ENCODE measurements at places on chromosomes 4 and X. TPM values are rescaled to one million over a fixed set of nuclear protein-coding genes. Genes with fewer than 3 reads are reported as not detected.

DNA sequence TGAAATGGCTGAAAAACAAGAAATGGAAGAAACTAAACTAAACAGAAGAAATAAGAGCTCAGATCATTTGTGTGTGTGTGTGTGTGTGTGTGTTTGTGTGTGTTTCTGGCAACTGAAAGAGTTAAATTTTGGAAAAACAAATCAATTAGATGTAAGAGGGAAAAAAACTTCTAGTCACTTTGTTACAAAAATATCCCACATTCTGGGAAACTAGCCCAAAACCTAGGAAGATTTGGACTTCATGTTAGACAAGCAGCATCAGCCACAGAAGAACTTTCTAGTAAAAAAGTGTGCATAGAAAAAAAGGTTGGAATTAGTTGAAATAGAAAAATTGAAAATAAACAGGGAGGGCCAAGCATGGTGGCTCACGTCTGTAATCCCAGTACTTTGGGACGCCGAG lies 111.6 kb upstream of the PRKG2 start:
- no peak for DNase-seq

DNA sequence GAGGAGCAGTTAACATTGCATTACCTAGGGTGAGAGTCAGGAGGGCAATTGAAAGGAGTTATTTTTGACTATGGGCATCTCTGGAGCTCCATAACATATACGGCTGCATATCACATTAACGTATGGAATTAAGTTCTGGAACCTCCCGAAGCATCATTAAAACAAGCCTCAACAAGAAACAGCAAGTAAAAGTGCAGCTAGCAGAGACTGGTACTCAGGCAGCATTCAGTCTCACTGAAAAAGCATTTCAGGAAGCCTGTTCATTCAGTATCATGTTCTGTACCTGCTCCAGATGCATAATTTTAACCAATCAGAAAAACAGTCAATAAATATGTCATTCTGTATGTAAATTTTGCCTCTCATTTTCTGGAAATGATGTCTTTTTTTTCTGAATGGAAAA lies 299.6 kb downstream of the EPHA5 start:
- DNase-seq = no peak

DNA sequence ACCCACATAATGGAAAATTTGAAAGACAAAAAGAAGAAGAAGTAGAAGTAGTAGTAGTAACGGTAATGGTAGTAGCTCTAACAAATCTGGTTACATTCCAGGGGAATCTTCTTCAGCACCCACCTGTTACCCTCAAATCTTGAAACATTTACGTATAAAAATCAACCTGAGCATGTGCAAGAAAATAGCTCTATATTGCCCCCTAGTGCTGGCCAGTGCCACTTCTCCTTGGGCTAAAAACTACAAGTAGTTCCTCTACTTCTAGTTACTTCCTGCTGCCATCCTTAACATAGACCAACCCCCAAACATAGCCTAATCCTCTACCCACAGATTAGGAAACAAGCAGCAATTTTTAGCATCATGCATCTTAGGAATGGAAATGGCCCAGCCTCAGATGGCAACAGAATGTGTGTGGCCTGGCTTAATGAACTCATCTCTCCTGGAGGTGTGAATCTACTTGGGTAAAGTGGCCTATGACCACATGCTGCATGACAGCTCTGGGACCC lies 3.1 kb downstream of the PDGFC start:
- peak; percentile 57 for DNase-seq

- no peak for DNase-seq
Observed at GRCh38 chr4:657338-657833, 16.7 kb downstream of the ATP5ME start.

DNA sequence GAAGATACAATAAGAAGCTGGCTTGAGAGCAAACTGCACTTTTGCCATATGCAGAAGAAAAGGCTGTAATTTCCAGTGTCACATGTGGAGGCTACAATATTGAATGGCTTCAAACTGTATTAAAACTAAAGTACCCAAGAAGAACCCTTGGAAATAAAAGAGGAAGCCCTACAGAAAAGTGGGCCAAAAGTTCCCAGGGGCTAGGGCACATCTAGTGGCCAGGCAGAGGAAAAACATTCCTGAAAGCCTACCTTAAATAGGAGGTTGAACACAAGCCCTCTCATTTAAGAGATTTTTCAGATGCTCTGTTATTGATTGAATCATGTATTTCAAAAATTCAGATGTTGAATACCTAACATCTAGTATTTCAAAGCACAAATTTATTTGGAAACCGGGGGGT lies 40.6 kb upstream of the PRDX4 start:
- DNase-seq = no peak

- DNase-seq = no peak
Observed at GRCh38 chr4:6248394-6248793, 21.3 kb upstream of the WFS1 start.

GRCh38 chr4:16168710-16169388 lies 57.4 kb downstream of the TAPT1 start:
- DNase-seq = no peak

DNA sequence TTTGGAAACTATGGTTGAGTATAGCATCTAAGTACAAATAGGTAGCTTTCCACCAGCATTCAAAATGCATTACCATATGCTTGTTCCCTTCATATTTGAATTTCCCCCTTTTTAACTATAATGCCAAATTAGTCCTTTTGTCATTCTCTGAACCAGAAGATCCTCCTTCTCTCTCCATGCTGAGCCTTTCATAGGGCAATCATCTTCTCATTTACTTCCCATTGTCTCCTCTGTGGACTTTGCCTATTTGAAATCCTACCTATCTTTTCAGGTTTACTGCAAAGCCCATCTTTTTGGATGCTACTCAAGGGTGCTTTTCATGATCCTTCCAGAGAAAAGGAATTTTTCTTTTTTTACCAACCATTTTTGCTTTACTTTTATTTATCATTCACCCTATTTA lies 54.7 kb downstream of the DKK2 start:
- no peak for DNase-seq

DNA sequence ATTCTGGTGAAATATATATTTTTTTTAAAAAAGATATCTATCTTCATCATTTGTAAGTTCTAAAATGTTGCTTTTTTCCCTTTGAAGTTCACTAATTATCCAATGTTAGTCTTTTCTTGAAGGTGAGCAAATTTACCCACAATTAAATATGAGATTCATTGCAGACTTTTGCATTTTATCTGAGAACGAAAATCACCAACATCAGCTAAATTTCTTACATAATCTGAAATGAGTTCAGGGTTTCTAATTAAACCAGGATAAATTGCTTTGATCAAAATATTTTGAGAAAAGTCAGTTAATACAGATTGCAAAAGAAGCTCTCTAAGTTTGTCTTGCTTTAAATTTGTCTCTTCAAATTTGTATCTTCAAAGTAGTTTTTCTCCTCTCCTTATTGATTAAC lies 486.4 kb upstream of the FSTL5 start:
- DNase-seq = no peak

DNA sequence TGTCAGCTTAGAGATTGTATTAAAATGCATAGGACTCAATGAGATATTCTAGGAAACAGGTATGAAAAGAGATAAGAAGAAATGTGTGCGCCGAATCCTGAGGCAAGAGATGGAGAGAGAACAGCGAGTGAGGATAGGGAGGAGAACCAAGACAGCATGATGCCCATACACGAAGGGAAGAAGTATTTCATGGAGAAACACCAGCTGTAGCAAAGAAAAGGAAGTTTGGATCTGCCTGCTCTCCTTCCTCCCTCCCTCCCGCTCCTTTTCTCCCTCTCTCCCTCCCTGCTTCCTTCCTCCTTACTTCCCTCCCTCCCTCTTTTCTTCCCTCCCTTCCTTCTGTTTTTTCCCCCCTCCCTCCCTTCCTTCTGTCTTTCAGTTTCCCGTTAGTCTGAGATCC lies 318.6 kb upstream of the TAPT1 start:
- no peak for DNase-seq

- no peak for DNase-seq
Observed at GRCh38 chr4:48706736-48707135, 73.3 kb downstream of the FRYL start.

DNA sequence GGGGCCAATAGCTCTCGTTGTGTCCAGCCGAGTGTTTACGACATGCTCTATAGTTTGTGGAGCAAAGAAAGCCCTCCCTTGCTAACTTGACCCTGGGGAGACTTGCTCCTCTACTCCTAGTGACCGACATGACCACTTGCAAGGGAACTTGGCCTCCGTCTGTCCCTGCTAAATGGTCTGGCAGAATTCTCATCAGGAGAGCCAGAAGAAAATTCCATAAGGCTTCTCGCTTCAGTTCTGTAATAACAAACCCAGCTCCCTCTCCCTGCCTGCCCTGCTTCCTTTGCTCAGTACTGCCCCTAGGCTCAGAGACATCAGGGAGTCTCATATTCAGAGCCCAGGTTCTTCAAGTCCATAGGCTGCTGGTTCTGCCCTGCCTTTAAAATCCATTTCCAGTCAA lies 13.0 kb downstream of the DOCK11 start:
- DNase-seq = no peak

DNA sequence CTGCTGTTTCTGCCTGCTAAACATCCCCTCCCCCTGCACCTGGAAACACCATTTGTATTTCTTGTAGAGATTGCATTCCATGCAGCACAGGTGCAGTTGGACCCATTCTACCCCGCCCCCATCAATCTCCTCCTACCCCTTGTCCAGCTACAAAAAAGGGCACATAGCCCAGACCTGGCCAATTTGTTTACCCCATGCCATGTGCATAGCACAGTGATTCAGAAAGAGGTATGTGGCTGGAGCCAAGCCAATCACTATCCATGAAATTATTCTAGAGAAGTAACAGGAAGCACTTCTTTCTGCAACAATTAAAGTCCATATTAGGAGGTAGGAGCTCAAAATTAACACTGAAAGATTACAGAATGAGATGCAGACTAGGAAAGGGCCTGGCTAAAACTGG lies 20.2 kb upstream of the TMEM184C start:
- peak; percentile 55 for DNase-seq

GRCh38 chrX:83845397-83845796 lies 15.5 kb upstream of the CYLC1 start:
- DNase-seq = no peak

GRCh38 chrX:80808881-80809411 lies 731 bp downstream of the BRWD3 start:
- peak; percentile 7 for DNase-seq

DNA sequence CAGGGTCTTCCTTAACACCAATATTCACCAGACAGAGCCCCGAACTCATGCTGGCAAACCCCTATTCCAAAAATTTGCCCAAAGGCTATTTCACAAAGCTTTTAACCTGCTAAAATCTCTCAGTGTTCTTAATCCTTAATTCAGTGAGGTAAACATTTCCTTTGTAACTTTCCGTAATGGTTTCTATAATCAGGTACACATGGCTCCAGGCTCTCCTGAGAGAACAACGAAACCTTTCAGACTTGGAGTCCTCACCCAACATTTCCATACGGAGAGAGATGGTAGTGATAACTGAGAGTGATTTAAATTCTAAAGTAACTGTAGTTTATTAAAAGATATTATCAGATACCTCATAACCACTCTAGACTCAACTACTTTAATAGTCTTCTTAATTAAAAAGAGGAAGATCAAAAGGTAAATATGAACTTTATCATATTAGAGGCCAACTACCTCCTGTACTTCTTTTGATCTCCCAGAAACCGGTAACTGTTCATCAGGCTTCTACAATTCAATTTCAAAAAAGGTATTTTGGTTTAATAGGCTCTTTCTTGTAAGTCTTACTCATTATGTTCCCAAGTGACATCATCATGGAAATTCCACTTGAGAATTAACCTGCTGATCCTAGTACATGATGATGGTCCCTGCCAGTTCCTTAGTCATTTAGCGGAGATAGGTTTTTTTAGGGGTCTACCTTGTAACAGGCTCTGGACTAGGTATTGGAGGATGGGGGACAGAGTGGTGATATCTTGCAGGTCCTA lies 91.4 kb upstream of the UCP1 start:
- peak; percentile 2 for DNase-seq

DNA sequence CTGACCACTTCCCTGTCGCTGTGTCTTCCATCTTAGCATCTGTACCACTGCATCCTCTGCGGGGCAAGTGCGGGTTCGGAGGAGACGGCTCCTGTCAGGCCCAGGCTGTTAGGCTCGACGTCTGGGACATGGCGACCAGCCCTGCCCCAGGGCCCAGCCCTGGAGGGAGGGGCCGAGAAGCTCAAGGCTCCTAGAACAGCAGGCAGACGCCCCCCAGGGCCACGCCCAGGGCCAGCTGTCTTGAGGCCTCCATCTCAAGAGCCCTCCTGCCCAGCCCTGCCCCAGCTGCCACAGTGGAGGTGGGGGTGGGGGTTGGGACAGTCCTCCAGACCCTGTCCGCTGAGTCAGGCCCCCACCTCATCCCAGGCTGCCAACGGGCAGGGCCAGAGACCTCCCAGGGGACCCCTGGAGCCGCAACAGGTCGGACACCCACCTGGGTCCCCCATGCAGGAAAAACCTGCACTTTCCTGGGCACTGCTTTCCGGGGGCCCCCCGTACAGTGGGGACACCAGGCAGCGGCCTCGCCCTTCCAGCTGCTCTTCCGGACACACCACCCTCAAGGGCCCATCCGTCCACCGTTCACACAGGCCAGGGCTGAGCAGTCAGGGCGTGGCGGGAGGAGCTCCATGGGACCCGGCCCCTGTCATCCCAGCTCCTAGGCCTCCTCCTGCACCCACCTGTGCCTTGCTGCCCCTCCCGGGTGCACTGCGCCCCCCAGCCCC lies 83.1 kb downstream of the FAM53A start:
- DNase-seq = no peak

DNA sequence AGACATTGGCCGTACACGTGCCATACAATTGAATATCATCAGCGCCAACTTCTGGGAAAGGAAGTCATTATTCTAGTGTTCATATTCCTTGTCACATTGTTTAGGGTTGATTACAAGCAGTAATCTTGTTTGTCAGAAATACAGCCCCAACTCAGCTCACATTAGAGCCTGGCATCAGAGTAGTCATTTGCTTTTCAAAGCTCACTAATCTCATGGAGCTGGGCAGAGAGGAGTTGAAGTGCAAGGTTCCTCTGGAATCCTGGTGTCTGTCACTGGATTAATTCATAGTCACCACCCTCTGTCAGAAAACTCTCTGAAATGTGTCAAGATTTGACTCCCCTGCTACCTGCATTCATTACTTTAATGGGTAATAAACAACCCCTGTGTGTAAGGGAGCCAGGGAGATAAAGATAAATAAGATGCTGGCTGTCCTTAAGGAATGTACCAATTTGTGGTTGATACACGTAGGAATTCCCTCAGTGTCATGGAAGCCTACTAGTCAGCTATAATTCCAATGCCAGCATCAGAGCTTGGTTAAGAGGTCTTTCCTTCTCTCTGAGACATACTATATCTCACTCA lies 43.7 kb upstream of the S100G start:
- DNase-seq = no peak

GRCh38 chr4:151950993-151951670 lies 190.3 kb upstream of the GATB start:
- no peak for DNase-seq

- no peak for DNase-seq
Observed at GRCh38 chrX:78527263-78527662, 131.9 kb downstream of the RTL3 start.

- DNase-seq = peak; percentile 27
Observed at GRCh38 chr4:85826060-85826678, 351.2 kb downstream of the ARHGAP24 start.

PRKG2 gene
- total RNA-seq = 0.63 TPM

PAGE5 gene
- total RNA-seq = 326 TPM

EIF2S3 gene
- 176 TPM for total RNA-seq

NEUROG2 gene
- 0.06 TPM for total RNA-seq

WNK3 gene
- total RNA-seq = 3.6 TPM

DHRSX gene
- 12.3 TPM for total RNA-seq

PLXNA3 gene
- 1.5 TPM for total RNA-seq

HS6ST2 gene
- 12.9 TPM for total RNA-seq

XPNPEP2 gene
- total RNA-seq = not detected

CLIC2 gene
- total RNA-seq = 4.4 TPM

SYTL5 gene
- 0.29 TPM for total RNA-seq

Data from Daoy (cell line).